ENCODE measurements at places on chromosomes 16 and 17. TPM values are rescaled to one million over a fixed set of nuclear protein-coding genes. Genes with fewer than 3 reads are reported as not detected.

GRCh38 chr17:37182786-37183465 is 192.9 kb upstream of the C17orf78 start:
- H3K36me3 ChIP-seq = no peaks in the 10 kb centered on the region
- H3K4me3 ChIP-seq = no peak overlapping the region
- H3K4me1 ChIP-seq = no peaks in the 10 kb centered on the region
- DNase-seq = no peak
- no peaks in the 10 kb centered on the region for H3K27me3 ChIP-seq

- H3K27me3 ChIP-seq = no peaks in the 10 kb centered on the region
- no peaks in the 10 kb centered on the region for H3K4me1 ChIP-seq
- DNase-seq = no peak
- H3K36me3 ChIP-seq = no peaks in the 10 kb centered on the region
- H3K4me3 ChIP-seq = no peak overlapping the region
Observed at GRCh38 chr16:12900599-12901203, 697 bp upstream of the SHISA9 start.

- H3K4me1 ChIP-seq = peaks cover 4% of the 10 kb centered on the region
- no peak for DNase-seq
- H3K27me3 ChIP-seq = no peaks in the 10 kb centered on the region
- H3K27ac ChIP-seq = no peak overlapping the region
Observed at GRCh38 chr17:20203018-20203417, 193.9 kb downstream of the SPECC1 start.

DNA sequence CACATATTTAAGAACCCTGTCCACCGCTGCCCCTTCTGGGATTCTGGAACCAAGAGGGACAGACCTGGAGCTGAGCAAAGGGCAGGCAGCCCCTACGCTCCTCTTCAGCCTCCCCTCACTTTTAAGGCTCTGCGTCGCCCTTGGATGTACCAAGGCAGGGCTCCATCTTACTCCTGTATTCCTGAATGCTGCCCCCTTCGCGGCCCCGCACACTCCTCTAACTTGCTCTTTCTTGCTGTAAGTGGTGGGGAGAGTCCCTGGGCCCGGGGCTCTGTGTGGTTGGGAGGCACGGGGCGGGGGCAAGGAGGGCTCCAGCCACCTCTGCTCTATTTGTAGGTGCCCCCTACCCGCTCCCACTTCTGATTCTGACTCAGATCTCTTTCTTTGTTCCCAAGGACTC is 1.2 kb downstream of the TNS4 start:
- no peaks in the 10 kb centered on the region for H3K4me1 ChIP-seq
- H3K36me3 ChIP-seq = no peaks in the 10 kb centered on the region

- no peaks in the 10 kb centered on the region for H3K27me3 ChIP-seq
- DNase-seq = no peak
- H3K4me3 ChIP-seq = no peak overlapping the region
- H3K36me3 ChIP-seq = no peaks in the 10 kb centered on the region
- no peak overlapping the region for H3K27ac ChIP-seq
Observed at GRCh38 chr17:5200360-5200759, 8.7 kb upstream of the ZNF594 start.

DNA sequence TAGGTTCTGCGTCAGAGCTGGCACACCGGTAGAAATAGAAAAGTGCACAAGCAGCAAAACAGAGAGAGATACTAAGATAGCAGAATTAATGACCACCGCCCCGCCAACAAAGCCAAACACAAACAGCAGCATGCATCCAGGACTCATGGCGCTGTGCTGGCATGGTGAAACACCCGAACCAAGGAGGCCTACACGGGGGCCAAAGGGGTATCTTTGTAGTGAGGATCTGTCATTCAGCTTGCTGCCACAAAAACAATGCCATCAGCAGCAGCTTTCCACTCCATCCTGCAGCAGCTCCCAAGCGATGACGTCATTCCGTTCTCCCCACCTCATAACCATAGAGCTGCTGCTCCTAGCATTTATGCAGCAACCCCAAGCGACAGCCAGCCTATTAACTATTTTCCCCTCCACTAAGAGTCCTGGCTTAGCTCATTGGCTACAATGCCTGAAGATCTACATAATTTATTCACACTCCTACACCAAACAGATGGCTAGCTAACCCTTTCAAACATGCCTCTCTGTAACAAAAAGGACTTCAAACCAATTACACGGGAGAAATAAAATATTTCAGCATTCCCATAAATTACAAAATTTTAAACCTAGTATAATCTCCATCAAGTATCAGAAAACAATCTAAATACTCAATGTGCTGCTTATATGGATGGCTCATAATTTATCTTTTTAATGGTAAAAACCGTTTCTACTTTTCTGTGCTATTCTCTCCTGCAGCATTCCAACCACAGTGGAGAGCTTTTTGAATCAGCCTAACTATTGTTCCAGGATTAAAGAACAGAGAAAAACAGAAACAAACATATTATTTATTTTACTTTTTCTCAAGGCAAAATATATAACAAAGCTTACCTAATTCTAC is 73.9 kb downstream of the SPAG9 start:
- DNase-seq = no peak
- peak overlapping the region; percentile 39 for H3K4me3 ChIP-seq
- H3K27ac ChIP-seq = no peak overlapping the region
- H3K4me1 ChIP-seq = peaks cover 2% of the 10 kb centered on the region
- H3K36me3 ChIP-seq = no peaks in the 10 kb centered on the region

GRCh38 chr16:83887564-83887963 is 11.4 kb upstream of the MLYCD start:
- H3K4me3 ChIP-seq = no peak overlapping the region
- DNase-seq = no peak

GRCh38 chr17:48553190-48553547 is 8.3 kb upstream of the HOXB2 start:
- H3K4me1 ChIP-seq = no peaks in the 10 kb centered on the region
- no peak overlapping the region for H3K27ac ChIP-seq
- DNase-seq = no peak
- H3K36me3 ChIP-seq = no peaks in the 10 kb centered on the region

DNA sequence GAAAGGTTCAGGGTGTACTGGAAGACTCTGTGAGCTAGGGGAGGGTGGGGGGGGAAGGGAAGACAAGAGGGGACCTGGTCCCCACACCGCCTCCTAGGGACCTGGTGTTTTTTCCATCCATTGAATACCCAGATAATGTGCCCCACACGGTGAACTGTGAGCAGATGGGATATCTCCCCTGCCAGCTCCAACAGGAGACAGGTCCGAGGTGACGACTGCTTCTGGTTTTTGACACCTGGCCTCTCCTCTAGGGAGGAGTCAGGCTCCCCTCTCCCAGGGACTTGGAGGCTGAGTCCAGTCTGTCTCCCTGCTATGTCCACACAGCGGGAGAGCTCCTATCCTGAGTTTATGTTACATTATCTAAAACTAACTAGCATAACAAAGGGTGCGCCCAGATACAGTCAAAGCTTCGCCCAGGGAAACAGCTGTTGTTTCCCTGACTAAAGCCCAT is 1.8 kb downstream of the MARVELD3 start:
- H3K4me1 ChIP-seq = no peaks in the 10 kb centered on the region
- no peak for DNase-seq
- no peak overlapping the region for H3K27ac ChIP-seq
- H3K4me3 ChIP-seq = no peak overlapping the region
- H3K36me3 ChIP-seq = no peaks in the 10 kb centered on the region

- no peak overlapping the region for H3K27ac ChIP-seq
- no peaks in the 10 kb centered on the region for H3K27me3 ChIP-seq
- no peak for DNase-seq
- H3K36me3 ChIP-seq = no peaks in the 10 kb centered on the region
Observed at GRCh38 chr17:7969433-7969832, 33.0 kb upstream of the GUCY2D start.

DNA sequence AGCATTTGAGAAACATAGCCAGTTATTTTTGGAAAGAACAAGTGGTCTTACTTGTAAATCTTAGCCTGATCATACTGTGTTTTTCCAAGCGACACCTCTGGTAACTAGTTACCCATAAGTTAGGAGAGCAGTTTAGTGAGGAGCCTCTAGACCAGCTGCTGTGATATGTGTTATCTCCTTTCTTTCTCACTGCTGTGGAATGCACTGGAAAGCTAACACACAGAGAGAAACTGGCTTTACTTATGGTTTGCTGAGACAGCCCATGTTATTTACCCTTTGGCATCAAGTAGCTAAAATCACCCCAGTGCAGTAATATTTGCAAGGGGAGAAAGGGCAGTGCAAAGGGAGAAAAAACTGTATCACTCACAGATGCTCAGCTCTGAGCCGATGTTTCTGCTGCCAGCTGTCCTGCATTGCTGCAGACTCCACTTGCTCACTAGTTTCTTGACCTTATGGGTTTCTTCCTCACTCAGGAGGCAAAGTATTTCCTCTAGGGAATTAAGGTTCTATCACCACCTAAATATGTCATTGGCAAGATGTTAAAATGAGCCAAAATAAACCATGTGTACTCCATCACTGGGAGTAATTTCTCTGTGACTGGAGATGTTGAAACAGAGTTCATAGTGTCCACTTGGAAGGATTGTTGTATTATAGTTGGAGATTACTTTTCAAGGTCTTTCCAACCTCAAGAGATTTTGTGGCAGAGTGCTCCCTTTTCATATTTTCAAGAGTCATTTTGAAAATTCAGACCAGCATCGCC is 2.3 kb downstream of the RBFOX1 start:
- no peak for DNase-seq
- no peak overlapping the region for H3K4me3 ChIP-seq
- no peaks in the 10 kb centered on the region for H3K27me3 ChIP-seq
- no peaks in the 10 kb centered on the region for H3K4me1 ChIP-seq

DNA sequence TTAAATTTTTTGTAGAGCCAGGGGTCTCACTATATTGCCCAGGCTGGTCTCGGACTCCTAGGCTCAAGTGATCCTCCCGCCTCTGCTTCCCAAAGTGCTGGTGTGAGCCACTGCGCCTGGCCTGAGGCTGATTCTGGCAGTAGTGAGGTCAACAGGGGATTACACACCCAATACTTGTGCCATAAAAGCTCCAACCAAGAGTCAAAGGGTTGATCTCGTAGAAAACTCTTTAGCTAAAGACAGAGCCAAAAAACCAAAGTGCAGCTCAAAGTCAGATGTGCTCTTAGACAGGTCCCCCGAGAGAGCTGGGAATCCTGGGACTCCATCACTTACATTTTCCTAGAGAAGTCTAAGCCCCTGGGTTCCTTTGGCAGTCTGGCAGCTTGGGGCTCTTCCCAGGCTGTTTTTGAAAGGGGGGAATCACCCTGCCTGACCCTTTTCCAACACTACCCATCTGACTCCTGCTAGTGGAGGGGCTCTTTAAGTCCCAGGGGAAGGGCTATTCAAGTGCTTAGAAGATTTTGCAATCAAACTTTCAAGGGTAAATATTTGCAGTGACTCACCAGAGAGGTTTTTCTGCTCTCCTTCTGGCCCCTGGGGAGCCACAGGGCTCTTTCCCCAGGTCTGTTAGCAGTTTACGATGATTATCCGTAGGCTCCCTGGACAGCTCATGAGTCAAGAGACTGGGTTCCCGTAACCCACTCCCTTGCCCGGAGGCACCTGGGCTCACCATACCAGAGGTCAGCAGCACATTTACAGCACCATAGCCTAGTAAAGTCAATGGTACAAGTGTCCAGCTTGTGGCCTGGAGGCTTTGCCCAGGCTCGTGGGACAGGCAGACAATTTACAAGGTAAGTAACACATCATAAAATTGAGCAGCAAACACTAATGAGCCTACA is 408.7 kb downstream of the SLC39A11 start:
- no peak overlapping the region for H3K4me3 ChIP-seq
- DNase-seq = no peak
- no peak overlapping the region for H3K27ac ChIP-seq
- H3K4me1 ChIP-seq = no peaks in the 10 kb centered on the region
- no peaks in the 10 kb centered on the region for H3K27me3 ChIP-seq

GRCh38 chr16:50263060-50263909 is 3.1 kb upstream of the ADCY7 start:
- H3K4me1 ChIP-seq = no peaks in the 10 kb centered on the region
- H3K36me3 ChIP-seq = no peaks in the 10 kb centered on the region

- no peaks in the 10 kb centered on the region for H3K27me3 ChIP-seq
- H3K4me3 ChIP-seq = no peak overlapping the region
- peaks cover 2% of the 10 kb centered on the region for H3K4me1 ChIP-seq
- H3K36me3 ChIP-seq = no peaks in the 10 kb centered on the region
- no peak overlapping the region for H3K27ac ChIP-seq
Observed at GRCh38 chr17:62880120-62880519, 72.0 kb upstream of the MARCHF10 start.

- no peak overlapping the region for H3K4me3 ChIP-seq
- no peak overlapping the region for H3K27ac ChIP-seq
- no peaks in the 10 kb centered on the region for H3K4me1 ChIP-seq
- H3K27me3 ChIP-seq = no peaks in the 10 kb centered on the region
- no peaks in the 10 kb centered on the region for H3K36me3 ChIP-seq
- no peak for DNase-seq
Observed at GRCh38 chr17:14762736-14763479, 462.0 kb downstream of the HS3ST3B1 start.

GRCh38 chr16:54070789-54071343 is 215.7 kb downstream of the IRX3 start:
- no peak overlapping the region for H3K27ac ChIP-seq
- no peak overlapping the region for H3K4me3 ChIP-seq
- no peak for DNase-seq
- H3K36me3 ChIP-seq = peaks cover 2% of the 10 kb centered on the region

GRCh38 chr17:41547921-41548843 is 20.1 kb upstream of the KRT19 start:
- no peaks in the 10 kb centered on the region for H3K4me1 ChIP-seq
- no peaks in the 10 kb centered on the region for H3K27me3 ChIP-seq
- peak; percentile 94 for DNase-seq
- no peaks in the 10 kb centered on the region for H3K36me3 ChIP-seq
- no peak overlapping the region for H3K4me3 ChIP-seq

DNA sequence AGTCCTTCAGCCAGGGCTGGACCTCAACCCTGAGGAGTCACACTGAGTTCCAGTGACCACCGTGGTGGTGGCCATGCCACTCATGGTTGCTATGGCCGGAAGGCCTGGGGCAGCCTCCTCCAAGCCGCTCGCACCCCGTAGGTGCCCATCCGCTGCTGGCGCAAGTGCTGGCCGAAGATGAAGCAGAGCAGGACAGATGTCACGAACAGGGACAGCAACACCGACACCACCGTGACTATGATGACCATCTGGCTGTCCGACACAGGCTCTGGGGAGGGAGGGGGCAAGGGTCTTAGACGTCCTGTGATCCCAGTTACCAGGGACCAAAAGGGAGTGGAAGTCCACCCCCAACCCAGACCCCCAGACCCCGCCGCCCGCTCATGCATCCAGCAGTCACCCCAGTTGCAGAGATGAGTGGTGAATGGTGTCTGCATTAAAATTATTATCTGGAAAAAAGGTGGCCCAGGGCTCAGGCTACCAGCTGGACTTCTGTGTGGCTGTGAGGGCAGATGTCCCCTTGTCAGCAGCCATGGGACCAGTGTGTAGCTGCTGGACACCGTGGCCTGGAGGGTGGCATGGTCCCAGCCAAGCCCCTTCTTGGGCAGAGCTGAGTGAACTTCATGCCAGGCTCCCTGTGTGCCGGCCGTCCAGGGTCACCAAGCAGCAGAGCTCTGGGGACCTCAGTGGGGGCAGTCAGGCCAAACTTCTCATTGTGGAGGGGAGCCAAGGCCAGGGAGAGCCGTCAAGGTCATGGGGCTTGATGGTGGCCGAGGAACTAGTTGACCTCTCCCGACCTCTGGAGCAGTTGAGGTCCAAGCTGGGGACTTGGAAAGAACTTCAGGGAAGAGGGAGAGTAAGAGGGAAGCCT is 4.7 kb downstream of the PRR29 start:
- H3K36me3 ChIP-seq = no peaks in the 10 kb centered on the region
- no peaks in the 10 kb centered on the region for H3K4me1 ChIP-seq
- no peak overlapping the region for H3K4me3 ChIP-seq
- DNase-seq = peak; percentile 65

Gene ERCC4
- 14.0 TPM for total RNA-seq

Gene SMIM22
- total RNA-seq = not detected

Gene USB1
- total RNA-seq = 41.3 TPM

Gene EPOP
- 1.3 TPM for total RNA-seq

Gene KRT20
- total RNA-seq = not detected

Gene ANKFY1
- total RNA-seq = 58.0 TPM

Gene AANAT
- total RNA-seq = not detected

Gene KIF19
- total RNA-seq = 4.4 TPM

Gene SUZ12
- 20.1 TPM for total RNA-seq

Gene CD300LG
- total RNA-seq = 9.4 TPM

Gene GNG13
- total RNA-seq = not detected

All from aorta (tissue), 5 donors.